ENCODE measurements at places on chromosomes 2 and 18.
A peak's percentile ranks its signal among the peaks of the same experiment; 100 is the strongest.

DNA sequence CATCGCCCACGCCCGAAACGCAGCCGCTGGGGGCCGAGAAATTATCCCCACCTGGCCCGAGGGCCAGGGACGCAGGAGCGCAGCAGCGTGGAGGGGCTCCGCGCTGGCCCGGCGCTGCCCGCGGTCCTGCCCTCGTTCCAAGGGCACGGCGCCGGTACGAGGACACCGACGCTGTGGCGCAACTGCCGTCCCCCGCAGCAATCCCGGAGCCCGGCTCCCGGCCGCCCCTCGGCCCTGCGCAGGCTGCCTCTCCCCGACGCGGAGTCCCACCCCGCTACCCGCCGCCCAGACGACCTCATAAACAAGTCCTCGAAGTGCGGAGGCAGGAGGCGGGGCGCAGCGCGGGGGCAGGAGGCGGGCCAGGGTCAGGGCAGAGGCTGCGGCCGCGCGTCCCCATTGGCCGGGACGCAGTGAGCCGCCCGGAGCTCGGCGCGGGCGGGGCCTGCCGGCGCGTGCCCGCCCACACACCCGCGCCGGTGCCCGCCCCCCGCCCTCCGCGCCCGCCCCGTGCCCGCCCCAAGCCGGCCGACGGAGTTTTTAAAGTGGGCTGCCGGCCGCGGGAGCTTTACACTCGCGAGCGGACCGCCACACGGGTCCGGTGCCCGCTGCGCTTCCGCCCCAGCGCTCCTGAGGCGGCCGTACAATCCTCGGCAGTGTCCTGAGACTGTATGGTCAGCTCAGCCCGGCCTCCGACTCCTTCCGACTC is at the start of gene EPAS1:
Gene EPAS1 (plus strand): TSS at position 568 of the 706 bp plus-strand sequence. CDS start 505 bp downstream, outside the sequence.
- peak; percentile 86 for DNase-seq

- DNase-seq: no peak
Measured at GRCh38 chr2:172725746-172726145, 9.9 kb upstream of the RAPGEF4 start.

- no peak for DNase-seq
Measured at GRCh38 chr2:162327134-162327769, 8.8 kb upstream of the IFIH1 start.

- no peak for DNase-seq
Measured at GRCh38 chr2:74836675-74837401, 2.9 kb downstream of the HK2 start.

- peak; percentile 69 for DNase-seq
Measured at GRCh38 chr2:239363946-239364637, 36.7 kb downstream of the HDAC4 start.

DNA sequence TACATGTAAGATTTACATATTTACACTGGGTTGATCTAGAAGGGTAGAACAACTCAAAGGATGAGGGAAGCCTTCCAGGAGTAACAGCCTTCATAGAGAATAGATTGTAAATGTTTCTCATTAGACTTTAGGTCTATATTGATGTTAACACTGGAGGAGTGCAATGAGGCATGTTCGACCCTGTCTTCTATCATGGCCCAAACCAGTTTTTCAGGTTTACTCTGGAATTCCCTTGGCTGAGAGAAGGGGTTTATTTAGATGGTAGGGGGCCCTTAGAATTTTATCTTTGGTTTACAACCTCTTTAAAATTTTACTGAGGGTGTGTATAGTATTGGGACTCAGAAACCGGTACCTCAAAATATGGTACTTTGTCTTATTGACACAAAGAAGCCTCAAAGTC is 634.9 kb upstream of the PIK3C3 start:
- DNase-seq: no peak

GRCh38 chr2:218214116-218214515 is 2.9 kb upstream of the ARPC2 start:
- no peak for DNase-seq

- no peak for DNase-seq
Measured at GRCh38 chr2:235406430-235406829, 87.4 kb upstream of the AGAP1 start.

GRCh38 chr2:54437588-54437987 is 18.5 kb upstream of the SPTBN1 start:
- no peak for DNase-seq

- DNase-seq: no peak
Measured at GRCh38 chr2:60371219-60371618, 182.2 kb downstream of the BCL11A start.

GRCh38 chr18:50602466-50602865 is 42.6 kb downstream of the MAPK4 start:
- no peak for DNase-seq

DNA sequence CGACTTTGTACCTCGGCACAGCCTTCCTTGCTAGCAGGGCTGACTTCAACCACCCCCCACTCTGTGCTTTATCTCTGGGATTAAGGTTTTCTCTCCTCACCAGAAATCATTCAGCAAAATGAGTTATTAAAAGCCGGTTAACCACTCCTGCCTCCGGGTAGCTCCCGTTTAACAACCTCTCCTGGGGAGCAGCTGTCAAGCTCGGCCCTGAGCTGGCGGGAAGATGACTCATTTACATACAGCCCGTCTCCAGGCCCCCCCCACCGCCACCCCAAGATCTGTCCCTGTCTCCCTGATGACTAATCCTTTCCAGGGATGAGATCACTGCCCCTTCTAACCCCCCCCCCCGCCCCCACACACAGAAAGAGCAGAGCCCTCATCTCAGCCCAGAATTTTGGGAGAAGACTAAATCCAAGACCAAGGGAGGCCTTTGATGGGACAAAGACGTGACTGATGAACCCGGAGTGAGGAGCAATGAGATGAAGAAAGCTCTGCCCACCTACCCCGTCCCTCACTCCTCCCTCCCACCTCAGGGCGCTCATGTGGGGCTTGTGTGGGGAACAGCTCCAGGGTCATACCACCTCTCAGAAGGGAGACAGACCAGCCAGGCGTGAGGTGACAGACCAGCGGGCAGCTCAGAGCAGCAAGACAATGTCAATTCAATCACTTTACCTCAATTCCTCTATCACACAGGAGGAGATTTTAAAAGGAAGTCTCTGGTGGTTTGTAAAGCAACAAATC is 131.4 kb downstream of the MSH2 start:
- peak; percentile 63 for DNase-seq
